Temporal lobe (tissue), 4 donors: ENCODE measurements at places on chromosomes 13 and 19. TPM values are rescaled to one million over a fixed set of nuclear protein-coding genes. Genes with fewer than 3 reads are reported as not detected.

Gene OR7A5
- total RNA-seq: not detected

Gene NAPSA
- 0.25 TPM for total RNA-seq

Gene PCDH8
- total RNA-seq: 52.6 TPM

Gene DIAPH3
- 6.1 TPM for total RNA-seq

Gene OVOL3
- not detected for total RNA-seq

Gene MYH14
- 0.98 TPM for total RNA-seq

Gene ARHGAP45
- 3.7 TPM for total RNA-seq

Gene ZNF57
- 3.7 TPM for total RNA-seq

Gene N4BP2L1
- 11.3 TPM for total RNA-seq

Gene ABCC4
- 8.1 TPM for total RNA-seq

Gene UFM1
- total RNA-seq: 89.0 TPM

Gene NRTN
- 0.25 TPM for total RNA-seq

Gene KLK3
- not detected for total RNA-seq

Gene LRRC4B
- 67.4 TPM for total RNA-seq

Gene HCN2
- 9.1 TPM for total RNA-seq

Gene C1QTNF9
- total RNA-seq: not detected

Gene KL
- 0.49 TPM for total RNA-seq

Gene TNFSF13B
- 0.74 TPM for total RNA-seq

Gene SBSN
- not detected for total RNA-seq

Gene SNRPA
- 11.3 TPM for total RNA-seq

Gene FXYD1
- total RNA-seq: 0.74 TPM

Gene PLA2G4C
- 6.6 TPM for total RNA-seq

Gene HSH2D
- total RNA-seq: under 0.01 TPM

Gene FOXA3
- total RNA-seq: not detected

Gene GJA3
- total RNA-seq: under 0.01 TPM

Gene TICAM1
- total RNA-seq: 1.5 TPM

Gene ZNF701
- 18.7 TPM for total RNA-seq

Gene FUT2
- under 0.01 TPM for total RNA-seq

Gene DYRK1B
- total RNA-seq: 11.3 TPM

Gene ALOX5AP
- 0.74 TPM for total RNA-seq

Gene ZNF845
- 19.4 TPM for total RNA-seq

Gene SHISA7
- total RNA-seq: 7.1 TPM

Gene YJEFN3
- total RNA-seq: 3.0 TPM

Gene SLC5A5
- total RNA-seq: 1.5 TPM

Gene TPP2
- total RNA-seq: 48.4 TPM

Gene MEDAG
- total RNA-seq: 0.49 TPM

Gene FCHO1
- total RNA-seq: 20.7 TPM

Gene CYP2F1
- not detected for total RNA-seq

Gene CCL25
- total RNA-seq: 0.25 TPM

Gene MAB21L1
- 0.49 TPM for total RNA-seq

Gene WDR88
- total RNA-seq: not detected

Gene POU2F2
- total RNA-seq: 4.9 TPM

Gene KASH5
- total RNA-seq: not detected

Gene PNMA8A
- 69.3 TPM for total RNA-seq

Gene AP1M2
- total RNA-seq: not detected

Gene UPK1A
- total RNA-seq: not detected

Gene CCDC8
- 2.5 TPM for total RNA-seq

Gene GSK3A
- total RNA-seq: 57.0 TPM

Gene ZNF497
- 3.2 TPM for total RNA-seq

Gene SLC25A23
- 38.8 TPM for total RNA-seq

Gene TBXA2R
- total RNA-seq: 0.25 TPM

Gene AMER2
- total RNA-seq: 129 TPM

Gene ZNF723
- not detected for total RNA-seq

Gene PABPC3
- total RNA-seq: 0.25 TPM

Gene SYNGR4
- total RNA-seq: not detected

Gene SPC24
- 2.7 TPM for total RNA-seq

Gene MBD3L5
- not detected for total RNA-seq

Gene ACP5
- total RNA-seq: 0.25 TPM
